ENCODE measurements at places on chromosomes 4 and X.

GRCh38 chr4:143514169-143514495, 630 bp downstream of the SMARCA5 start:
- no peak for DNase-seq

GRCh38 chr4:86106475-86106874, 253.4 kb downstream of the MAPK10 start:
- no peak for DNase-seq

DNA sequence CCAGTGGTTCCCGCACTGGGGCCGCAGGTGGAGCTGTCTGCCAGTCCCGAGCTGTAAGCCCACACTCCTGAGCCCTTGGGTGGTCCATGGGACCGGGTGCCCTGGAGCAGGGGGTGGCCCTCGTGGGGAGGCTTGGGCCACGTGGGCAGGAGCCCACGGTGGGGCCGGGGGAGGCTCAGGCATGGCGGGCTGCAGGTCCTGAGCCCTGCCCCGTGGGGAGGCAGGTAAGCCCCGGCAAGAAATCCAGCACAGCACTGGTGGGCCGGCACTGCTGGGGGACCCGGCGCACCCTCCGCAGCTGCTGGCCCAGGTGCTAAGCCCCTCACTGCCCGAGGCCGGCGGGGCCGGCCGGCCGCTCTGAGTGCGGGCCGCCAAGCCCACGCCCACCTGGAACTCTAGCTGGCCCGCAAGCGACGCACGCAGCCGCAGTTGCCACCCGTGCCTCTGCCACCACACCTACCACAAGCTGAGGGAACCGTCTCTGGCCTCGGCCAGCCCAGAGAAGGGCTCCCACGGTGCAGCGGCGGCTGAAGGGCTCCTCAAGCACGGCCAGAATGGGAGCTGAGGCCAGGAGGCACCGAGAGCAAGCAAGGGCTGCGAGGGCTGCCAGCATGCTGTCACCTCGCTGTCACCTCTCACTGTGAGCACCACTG, 2.0 kb upstream of the METAP1 start:
- DNase-seq = no peak

DNA sequence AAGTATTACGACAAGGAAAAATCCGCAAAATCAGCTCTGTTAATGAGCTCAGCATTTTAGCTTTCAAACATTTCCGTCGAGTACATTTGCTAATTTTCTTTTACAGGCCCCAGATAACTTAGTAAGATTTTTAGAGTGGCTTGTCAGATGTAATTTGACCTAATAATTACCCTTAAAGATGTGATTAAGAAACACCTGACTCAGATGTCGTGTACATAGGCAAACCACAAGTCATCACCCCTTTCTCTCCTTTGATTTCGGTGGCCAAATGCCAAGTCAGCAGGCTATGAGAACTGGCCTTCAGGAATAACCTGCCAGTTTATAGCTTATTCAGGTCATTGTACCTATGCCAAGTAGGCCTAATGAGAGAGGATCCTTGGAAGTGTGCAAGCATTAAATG, 369.6 kb downstream of the PCDH7 start:
- peak; percentile 55 for DNase-seq

DNA sequence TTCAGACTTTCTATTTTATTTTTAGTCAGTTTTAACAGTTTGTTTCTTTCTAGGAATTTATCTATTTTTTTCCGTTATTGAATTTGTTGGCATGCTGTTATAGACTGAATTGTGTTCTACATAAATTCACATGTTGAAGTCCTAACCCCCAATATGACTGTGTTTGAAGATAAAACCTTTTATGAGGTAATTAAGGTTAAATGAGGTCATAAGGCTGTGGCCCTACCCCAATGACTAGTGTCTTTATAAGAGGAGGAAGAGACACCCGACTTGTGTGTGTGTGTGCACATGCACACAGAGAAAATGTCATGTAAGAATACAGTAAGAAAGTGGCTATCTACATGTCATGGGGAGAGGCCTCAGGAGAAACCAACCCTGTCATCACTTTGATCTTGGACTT, 146.3 kb downstream of the BRWD3 start:
- no peak for DNase-seq

DNA sequence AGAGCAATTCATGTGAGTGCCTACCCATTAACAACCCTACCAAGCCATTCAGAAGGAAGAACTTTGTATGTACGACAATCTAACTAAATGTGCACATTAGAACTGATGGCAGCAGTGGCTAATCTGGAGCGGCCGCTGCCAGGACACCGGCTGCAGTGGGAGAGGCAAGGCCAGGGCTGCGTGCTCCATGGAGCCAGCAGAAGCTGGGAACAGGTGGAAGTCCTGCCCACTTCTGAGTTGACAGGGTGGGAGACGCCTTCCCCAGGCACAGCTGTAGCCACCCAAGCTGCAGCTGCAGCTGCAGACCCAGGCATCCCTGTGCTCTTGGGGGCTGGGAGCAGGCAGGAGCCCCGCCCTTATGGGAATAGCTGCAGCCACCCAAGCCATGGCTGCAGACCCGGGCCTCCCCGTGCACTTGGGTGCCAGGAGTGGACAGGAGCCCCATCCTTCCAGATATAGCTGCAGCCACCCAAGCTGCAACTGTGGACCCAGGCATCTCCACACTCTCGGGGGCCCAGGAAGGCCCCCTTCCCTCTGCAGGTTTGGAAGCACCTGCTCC, 79.1 kb upstream of the DDX60 start:
- no peak for DNase-seq

DNA sequence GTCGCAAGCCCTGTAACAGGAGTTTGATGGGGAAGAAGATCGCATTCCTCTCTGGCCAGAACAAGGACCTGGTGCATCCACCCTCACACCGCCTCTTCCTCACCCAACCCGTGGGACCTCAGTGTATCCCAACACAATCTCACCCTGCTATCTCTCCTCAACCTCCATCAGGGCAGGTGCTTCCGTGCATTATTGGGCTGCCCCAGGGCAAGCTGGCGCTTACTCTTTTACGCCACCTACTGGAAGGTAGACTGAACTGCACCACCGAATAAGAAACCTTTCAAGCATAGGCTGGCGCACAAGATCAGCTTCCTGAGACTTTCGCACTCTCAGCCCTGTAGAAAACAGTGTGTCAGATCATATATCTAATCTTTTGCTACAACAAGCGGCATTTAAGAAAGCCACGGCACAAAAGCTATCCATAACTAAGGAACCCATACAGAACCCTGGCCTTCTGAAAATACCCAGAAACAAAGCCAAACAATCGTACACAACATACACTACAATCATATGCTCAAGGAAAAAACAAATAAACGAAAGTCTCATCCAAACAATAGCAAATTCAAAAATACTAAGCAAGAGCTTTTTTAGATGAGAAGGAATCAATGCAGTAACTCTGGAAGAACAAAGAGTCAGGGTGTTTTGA, 209.3 kb downstream of the UGT8 start:
- peak; percentile 43 for DNase-seq

- DNase-seq = no peak
These were observed 392.1 kb upstream of the FRG1 start for GRCh38 chr4:189548484-189549125.

- no peak for DNase-seq
These were observed 765 bp downstream of the CFAP97 start for GRCh38 chr4:185202984-185203485.

DNA sequence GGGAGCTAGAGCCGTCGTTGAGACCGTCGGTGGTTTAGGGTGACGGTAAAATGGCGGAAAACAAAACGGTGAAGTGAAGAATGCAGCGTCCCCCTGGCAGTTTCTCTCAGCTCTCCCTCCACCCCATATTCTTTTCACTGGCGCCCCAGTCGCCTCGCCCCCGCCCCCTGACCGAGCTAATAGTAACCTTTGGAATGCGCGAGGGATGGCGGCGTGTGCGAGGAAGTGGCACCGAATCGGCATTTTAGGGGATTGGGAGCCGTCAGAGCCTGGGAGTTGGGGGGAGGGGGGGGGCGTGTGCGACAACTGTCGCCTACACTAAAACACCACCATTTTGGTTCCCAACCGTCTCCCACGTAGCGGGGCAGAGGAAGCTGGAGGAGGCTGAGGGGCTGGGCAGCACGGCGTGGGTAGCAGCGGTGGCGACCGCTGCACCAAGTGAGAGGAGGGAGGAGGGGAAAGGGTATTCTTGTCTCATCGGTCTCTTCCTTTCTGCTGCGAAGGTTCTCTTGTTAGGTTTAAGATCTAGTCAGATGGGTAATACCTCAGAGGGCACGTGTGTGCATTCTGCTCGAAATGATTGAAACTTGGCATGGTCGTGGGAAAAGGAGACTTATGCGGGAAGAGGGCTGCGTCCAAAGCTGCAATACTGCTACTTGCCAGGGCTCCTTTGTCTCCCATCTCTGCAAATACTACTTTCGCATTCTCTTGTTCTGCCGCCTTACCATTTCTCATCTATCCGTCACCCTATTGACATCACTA, 840 bp downstream of the ZNF711 start:
- peak; percentile 5 for DNase-seq

GRCh38 chr4:80335554-80336358, at the start of gene CFAP299:
CFAP299 (plus strand) TSS chr4:80335730.
- DNase-seq = peak; percentile 95

DNA sequence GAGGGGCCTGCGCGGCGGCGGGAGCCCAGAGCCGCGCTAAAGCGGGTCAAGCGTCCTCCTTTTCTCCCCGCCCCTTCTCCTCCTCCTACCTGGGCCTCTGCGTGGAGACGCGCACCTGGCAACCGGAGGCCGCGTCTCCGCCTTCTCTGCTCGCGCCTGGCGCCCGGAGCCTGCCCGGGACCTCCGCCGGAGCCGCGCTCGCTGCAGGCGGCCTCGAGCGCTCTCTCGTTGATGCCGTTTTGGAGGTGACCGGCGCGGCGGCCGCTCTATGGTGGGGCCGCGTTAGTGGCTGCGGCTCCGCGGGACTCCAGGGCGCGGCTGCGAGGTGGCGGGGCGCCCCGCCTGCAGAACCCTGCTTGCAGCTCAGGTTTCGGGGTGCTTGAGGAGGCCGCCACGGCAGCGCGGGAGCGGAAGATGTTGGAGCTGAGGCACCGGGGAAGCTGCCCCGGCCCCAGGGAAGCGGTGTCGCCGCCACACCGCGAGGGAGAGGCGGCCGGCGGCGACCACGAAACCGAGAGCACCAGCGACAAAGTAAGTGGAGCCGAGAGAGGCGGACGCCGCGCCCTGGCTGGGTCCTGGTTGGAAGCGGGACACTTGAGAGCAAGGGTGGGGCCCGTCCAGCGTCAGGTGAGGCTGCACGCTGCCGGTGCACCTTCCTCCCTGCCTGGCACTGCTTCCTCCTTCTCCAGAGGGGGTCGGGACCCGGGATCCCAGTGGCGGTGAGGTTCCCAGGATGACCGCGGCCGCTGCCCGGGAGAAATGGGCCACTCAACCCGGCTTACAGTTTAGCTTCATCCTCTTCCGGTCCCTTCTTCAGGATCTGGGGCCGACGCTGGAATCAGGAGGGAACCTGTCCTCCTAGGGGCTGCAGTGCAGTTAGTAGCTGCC, at the start of gene CDS1:
Gene CDS1, plus strand, starts transcription at position 140 of the 888 bp plus-strand sequence. Its CDS starts 275 bp downstream, at position 415.
- DNase-seq = peak; percentile 15

DNA sequence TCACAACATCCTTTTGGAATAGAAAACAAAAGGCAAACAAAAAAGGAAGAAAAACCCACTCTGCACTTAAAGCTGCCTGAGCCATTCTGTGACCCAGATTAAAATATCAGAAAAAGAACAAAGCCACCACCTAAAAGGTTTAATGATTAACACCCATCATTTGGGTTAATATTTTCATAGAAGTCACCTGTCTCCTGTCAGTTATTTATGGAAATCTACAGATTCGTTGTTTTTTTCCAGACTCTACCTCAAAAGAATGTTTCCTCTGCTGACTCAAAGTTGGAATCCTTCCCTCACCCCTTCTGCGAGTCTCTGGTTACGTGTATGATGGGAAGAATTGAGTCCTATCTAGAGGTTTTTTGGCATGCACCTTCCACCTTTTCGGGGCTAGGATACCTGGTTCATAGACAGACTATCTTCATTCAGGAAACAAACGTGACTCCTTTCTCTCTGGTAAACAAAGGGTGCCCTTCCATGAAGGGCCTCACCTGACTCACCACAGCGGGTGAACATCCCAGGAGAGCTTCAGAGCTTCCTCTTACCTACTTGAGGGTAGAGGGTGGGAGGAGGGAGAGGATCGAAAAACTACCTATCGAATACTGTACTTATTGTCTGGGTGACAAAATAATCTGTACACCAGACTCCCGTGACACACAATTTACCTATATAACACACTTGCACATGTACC, 19.6 kb upstream of the CA5B start:
- DNase-seq = no peak

- no peak for DNase-seq
These were observed 190.6 kb upstream of the LEF1 start for GRCh38 chr4:108359130-108359985.

- peak; percentile 56 for DNase-seq
These were observed 29.6 kb downstream of the SLC16A2 start for GRCh38 chrX:74450803-74451449.

- peak; percentile 87 for DNase-seq
These were observed 36.4 kb upstream of the PLAC1 start for GRCh38 chrX:134694333-134695322.

DNA sequence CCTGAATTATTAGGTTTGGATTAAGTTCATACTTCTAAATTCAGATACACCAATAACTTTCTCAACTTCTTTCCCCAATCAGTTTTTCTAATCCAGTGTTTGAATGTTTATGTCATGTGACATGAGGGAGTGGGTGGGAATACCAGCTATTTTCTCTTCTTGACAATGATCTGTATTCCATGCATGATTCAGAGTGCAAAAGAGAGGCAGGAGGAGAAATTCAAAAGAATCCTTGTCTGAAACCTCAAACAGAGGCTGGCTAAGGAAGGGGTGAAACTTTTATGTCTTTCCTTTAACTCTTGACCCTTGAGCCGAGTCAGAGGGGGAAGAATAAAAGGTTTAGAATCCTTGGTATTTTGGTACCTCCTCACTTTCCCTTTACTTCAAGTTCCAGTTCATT, 544.7 kb downstream of the SPRY1 start:
- no peak for DNase-seq

DNA sequence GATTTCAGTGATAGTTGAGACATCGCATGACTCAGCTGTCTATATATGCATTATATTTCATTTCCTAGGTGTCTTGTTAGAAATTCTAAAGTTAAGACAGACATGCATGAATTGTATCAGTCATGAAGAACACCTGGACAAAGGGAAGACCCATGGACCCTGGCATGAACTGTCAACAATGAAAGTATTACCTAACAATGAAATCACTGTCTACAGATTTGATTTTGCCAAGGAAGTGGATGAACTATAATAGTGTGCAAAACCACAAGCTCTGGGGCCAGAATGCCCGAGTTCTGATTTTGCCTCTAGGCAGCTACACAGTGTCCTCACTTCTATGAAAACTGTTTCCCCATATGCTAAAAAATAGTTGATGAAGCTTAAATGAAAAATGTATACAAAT, 386.1 kb downstream of the NLGN4X start:
- DNase-seq = no peak
